ENCODE measurements at places on chromosomes 13 and 19.

GRCh38 chr13:113759525-113760137 lies 605 bp downstream of the TMEM255B start:
- no peak for DNase-seq

DNA sequence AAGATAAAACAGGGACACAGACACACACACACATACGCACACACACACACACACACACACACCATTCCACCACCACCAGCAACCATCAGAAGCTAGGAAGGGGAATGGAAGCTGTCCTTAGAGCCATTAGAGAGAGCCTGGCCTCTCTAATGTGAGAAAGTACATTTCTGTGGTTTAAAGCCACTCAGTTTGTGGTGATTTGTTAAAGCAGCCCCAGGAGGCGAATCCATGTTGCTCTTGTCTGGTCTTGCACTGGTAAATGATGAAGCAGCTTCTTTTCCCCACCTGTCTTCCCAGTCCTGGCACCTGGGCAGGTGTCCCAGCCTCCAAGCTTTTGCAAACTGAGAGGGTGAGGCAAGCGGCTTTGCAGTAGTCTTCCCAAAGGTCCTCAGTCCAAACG lies 118.9 kb upstream of the KL start:
- no peak for DNase-seq

DNA sequence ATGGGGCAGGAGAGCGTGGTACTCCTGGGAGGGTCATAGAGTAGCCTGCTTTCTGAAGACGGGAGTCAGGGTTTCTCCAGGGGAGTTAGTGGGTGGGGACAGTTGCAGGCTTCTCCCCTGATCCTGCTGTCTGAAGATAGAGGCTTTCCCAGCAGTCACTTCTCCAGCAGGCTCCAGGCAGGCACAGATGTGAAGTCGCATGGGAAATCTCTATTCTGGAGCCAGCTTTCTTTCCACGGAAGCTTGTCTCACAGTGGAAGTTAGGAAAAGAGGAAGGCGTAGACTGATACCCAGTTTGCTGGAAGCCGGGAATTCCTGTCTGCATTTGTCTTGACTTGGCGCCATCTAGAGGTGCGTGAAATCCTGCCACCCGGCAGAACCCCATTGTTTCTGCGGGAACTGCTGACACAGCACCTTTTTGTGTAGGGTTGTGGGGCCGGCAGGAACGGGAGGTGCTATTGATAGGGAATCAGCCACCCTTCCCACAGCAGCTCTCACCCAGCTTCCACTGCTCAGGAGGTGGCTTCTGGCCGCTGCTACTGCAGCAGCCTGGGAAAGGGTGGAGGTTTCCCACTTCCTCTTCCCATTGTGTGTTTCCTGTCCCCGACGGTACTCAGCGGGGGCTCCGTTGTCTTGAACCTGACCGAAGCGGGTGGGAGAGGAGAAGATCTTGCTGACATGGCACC lies 28.5 kb upstream of the NPAS1 start:
- DNase-seq = peak; percentile 74

GRCh38 chr19:33722456-33723239 lies 74.0 kb upstream of the KCTD15 start:
- no peak for DNase-seq

DNA sequence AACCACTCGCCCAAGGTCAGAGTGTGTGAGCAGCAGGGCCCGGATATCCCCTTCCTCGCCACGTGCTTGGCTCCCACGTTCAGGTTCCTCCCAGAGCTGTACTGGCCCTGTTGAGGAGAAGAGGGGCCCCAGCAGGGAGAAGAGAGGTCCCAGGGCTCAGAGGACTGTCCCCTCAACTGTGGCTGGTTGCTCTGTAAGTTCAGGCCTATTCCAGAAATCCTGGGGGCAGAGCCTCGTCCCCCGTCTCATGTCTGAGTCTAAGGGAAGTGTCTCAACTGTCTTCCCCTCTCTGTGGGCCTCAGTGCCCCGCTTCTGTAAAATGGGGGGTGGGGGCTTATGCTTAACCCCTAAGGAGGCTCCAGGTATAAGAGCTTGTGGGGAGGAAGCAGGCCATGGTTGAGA lies 3.9 kb downstream of the PPP5C start:
- no peak for DNase-seq

DNA sequence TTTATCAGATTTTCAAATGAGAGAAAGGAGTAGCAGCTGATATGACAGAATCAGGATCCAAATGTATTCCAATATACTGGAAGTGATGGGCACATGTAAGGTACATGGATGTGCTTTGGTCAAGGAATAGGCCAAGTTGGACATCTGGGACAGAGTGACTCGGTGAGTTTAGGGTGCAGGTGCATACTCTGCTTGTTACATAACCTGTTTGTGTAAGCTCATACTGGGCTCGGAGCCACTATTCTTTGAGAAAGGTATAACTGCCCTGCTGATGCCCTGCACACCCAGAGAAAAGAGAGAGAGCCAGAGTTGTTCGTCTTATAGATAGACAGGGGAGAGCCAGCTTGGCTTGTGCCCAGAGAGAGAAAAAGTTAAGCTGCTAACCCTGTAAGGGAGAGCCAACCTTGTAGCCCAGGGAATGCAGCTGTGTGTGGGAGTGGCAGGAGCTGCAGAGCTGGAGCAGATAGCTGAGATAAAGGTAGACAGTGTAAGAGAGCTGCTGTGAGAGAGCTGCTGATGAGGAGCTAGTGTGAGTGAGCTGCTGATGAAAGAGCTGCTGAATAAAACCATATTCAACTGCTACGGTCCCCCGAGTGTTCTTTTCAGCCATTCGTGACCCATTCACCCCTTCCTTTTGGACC lies 40.7 kb upstream of the N4BP2L1 start:
- no peak for DNase-seq

GRCh38 chr19:21023901-21024300 lies 3.4 kb downstream of the ZNF430 start:
- DNase-seq = no peak
